Activated T-helper 9 cell treated with anti-CD3 and anti-CD28 coated beads, Interleukin-2, amount 50 U/mL, for 16 hours (primary cell): ENCODE measurements at places on chromosomes 5 and 9.
A peak's percentile ranks its signal among the peaks of the same experiment; 100 is the strongest.

GRCh38 chr9:6703898-6704639, 53.7 kb upstream of the KDM4C start:
- DNase-seq: peak; percentile 80

GRCh38 chr5:172925336-172925948, 33.8 kb upstream of the RPL26L1 start:
- DNase-seq: no peak

DNA sequence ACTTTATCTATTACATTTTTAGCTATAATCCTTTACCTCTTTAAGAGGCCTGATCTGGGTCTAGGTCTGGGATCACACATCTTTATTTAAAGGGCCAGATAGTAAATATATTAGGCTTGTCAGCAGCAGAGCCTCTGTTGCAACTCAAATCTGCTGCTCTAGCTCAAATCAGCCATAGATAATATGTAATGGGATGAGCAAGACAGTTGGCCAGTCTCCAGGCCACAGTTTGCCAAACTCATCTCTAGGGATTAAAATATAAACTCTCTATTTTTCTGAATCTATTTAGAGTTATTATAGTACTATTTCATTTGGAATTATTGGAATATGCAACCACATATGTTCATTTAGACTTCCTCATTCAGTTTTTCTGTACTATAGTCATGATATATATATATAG, 115.9 kb upstream of the MINAR2 start:
- DNase-seq: no peak

- no peak for DNase-seq
Observed at GRCh38 chr9:16884952-16885513, 14.6 kb upstream of the BNC2 start.

DNA sequence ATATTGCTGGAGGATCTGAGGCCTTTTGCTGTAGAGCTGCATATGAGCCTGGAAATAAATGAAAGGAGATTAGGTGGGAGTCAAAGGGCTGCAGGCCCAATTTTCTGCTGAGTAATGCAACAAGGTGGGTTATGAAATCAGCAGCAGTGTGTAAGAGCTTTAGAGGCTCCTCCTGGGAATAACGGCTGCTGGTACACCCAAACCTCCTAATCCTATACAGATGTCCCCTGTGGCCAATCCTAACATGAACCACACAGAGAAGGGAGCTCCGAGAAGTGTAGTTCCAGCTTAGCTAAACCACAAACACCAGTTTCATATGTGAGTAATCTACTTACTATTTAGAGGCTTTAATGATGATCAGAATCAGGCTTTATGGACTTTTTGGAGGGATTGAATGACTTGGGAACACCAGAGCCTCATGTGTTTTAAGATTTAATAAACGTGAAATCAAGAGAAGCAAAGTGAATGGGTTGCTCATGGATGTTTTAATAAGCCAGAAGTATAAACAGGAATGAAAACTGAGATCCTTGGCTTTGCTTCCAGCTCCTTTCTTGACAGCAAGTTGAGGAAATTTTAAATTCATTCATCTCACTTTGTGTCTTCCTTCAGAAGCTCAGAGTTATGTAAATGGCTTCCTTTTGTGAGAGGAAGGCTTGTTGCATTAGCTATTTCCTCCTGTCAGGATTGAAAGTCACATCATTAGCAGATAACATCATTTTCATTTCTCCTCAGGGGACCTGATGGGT, 437.5 kb downstream of the TMEM232 start:
- DNase-seq: no peak

DNA sequence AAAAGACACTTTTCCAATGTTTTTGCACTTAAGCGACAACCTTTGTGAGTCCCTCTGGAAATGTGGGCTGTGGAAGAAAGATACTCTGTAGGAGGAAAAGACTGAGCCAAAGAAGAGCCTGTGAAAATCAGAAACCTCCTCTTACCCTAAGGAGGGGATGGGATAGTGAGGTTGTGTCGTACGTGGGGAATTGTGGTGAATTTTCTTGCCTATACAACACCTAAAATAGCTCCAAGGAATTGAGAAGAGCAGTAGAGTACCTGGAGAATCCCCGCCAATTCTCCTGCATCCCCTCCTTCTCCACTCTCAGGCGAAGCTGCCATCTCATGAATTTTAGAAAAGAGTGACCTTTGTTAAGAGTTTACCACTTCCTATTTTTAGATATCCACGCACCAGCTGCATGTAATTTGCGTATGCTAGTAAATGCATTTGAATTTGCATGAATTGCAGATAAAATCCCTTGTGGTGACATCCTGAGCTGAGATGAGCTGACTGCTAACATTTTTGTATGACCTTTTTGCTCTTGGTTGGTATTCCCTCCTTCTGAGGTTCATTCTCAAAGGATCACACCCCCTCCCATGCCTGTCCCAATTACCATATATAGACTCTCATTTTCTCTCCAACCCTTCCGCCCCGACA, 147.2 kb downstream of the PCSK5 start:
- no peak for DNase-seq
